Fibroblast of the aortic adventitia (primary cell): ENCODE measurements at places on chromosomes 2 and 18. TPM values are rescaled to one million over a fixed set of nuclear protein-coding genes. Genes with fewer than 3 reads are reported as not detected.

The BCL11A gene
- total RNA-seq, result 0.09 TPM in 1 of 2 replicates, not detected in the other

GRCh38 chr2:122651236-122651635 is 895.8 kb downstream of the TSN start:
- DNase-seq, result no peak

DNA sequence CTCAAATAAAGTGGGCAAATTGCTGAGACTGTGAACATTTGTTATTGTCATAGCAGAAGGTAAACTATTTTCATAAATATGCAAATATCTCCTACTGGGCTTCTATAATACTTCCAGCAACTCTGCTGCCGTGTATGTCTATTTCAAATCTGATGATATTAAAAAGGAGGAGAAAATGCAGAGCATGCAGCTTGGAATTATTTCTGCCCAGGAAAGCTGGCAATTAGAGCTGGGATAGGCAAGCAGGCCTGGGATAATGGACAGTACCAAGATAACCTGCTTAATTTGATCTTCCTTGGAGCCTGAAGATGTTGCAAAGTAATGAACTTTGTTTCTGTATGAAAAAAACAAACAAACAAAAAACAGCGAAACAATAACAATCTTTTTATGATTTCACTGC is 72.8 kb downstream of the HNMT start:
- DNase-seq, result no peak

GRCh38 chr2:218722876-218723785 is 12.5 kb downstream of the TTLL4 start:
- DNase-seq, result no peak

DNA sequence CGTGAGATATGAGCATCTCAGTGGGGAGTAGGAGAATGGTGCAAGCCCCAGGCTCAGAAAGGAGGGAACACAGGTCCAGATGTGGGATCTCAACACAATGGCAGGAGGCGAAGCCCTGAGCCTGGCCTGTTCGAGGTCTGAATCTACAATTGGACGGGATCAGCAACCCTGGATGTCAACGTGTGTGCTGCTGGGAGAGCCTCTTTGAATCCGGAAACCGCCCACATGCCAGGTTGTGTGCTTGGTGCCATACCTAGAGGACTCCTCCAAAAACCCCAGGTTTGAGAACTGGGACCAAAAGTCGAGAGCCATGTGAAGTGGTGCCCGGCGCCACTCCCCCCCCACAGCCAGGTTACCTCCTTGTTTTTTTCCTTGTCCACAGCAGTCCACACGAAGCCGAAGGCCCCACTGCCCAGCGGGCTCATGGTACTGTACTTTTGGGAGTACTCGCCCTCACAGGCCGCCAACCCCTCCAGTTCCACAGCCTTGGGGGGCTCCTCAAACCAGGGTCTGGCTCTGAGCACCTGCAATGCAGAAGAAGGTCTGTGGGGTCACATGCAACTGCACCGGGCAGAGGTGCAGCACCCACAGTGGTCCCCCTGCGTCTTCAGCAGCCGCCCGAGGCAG is 20.4 kb upstream of the MTERF4 start:
- no peak for DNase-seq

DNA sequence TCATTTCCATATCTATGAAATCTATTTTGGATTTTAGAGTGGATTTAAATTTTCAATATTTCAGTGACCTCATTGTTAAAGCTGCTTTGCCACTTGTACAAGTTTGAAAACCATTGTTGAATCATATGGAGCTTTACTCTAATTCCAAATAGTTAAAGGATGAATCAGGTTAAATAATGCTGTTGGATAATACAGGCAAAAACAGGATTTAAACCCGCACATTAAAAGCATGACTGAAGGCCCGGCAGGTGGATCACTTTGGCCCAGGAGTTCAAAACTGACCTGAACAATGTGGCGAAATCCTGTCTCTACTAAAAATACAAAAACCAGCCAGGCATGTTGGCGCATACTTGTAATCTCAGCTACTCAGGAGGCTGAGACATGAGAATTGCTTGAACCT is 68.3 kb downstream of the RIF1 start:
- no peak for DNase-seq

DNA sequence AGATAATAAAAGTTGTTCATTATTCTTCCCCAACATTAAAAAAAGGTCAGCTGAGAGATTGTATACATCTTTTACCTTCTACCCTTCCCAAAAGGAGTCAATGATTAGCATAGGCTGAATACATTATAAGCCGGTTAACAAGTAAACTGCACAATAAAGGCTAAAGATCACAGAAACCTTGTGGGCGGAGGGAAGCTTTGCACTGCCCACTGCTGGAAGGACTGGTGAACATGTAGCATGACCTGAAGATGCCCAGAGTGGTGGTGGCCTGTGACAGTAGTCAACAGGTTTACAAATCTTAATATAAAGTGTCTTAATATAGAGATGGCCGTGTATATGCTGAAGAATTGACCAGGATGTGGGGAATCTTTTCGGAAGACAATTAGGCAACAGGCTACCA is 35.6 kb downstream of the ARL5A start:
- DNase-seq, result no peak

GRCh38 chr2:213740453-213740852 is 456.2 kb downstream of the SPAG16 start:
- no peak for DNase-seq

DNA sequence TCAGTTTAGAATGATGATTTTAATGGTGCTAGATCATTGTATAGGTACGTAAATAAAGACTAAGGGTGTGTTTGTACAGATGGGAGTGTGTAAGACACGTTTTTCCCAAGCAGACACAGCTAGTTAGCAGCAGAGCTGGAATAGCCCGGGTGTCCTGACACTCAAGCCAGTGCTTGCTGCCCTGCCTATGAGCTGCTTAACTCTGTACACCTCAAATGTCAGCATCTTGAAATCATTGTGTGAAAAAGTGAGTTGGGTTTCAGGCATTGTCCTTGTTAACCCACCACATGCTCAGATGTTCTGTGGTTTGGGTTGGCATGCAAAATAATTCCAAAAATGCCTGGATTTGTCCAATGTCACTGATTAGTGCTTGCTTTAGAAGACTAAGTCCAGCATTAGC is 13.0 kb upstream of the TET3 start:
- peak; percentile 27 for DNase-seq

- DNase-seq, result no peak
These were observed 60.5 kb upstream of the LGALSL start for GRCh38 chr2:64393383-64394010.

GRCh38 chr2:63050334-63051041 is at the start of gene OTX1:
OTX1 (plus strand) TSS chr2:63050830; CDS start chr2:63052991, 2,161 bp downstream.
- DNase-seq, result peak; percentile 49
